ENCODE measurements at places on chromosomes 12 and 14.

- DNase-seq = no peak
Observed at GRCh38 chr14:75720116-75720515, 59.1 kb downstream of the TTLL5 start.

DNA sequence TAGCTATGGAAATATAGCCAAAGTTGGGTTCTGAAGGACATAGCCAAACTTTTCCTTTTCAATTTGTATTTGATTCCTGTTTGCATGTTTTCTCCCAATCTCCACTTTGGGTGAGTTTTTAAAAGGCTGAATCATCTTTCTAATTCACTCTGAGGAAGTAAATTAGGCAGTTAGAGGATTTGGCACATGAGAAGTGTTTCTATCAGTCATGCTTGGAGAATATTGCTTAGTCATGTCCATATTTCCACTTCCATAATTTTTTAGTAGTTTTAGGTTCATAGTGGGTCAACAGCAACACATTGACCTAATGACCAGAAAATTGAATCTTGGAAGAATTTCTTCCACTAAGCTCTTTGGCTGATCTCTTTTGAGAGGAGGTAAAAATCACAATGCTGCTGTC, 21.8 kb downstream of the IRAK3 start:
- no peak for DNase-seq

DNA sequence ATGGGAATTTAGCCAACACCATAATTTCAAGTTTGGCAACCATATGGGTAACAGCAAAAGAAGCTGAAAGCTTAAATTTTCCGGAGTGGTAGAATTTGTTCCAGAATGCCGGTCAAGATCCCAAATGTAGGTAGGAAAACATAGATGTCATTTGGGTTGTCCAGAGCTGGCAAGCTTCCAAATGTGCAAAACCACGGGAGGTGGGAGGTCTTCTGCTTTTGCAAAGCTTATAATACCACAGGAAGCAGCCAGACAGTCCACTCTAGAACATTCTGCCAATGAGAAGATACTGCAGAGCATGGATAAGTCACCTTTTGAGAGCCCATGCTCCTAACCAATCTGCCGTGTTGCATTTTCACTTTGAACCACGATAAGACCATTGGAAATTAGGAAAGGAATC, 26.4 kb upstream of the BATF start:
- no peak for DNase-seq

DNA sequence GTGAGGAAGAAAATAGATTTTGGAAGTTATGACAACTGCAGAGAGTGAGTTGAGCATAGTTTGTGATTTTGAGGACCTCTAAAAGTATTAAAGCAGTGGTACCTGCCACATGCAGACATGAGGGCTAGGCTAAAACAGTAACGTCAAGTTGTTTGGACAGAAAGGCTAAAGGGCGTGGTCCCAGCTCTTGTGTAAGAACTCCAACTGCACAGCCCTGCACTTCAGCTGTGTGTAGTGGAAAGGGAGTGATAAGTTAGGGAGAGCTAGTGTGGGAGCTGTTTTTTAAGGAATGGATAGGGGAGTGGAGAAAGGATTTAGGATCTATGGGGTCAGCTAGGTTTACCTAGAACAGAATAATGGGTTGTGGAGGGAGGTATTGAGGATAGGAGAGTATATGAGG, 39.5 kb downstream of the TESPA1 start:
- no peak for DNase-seq

DNA sequence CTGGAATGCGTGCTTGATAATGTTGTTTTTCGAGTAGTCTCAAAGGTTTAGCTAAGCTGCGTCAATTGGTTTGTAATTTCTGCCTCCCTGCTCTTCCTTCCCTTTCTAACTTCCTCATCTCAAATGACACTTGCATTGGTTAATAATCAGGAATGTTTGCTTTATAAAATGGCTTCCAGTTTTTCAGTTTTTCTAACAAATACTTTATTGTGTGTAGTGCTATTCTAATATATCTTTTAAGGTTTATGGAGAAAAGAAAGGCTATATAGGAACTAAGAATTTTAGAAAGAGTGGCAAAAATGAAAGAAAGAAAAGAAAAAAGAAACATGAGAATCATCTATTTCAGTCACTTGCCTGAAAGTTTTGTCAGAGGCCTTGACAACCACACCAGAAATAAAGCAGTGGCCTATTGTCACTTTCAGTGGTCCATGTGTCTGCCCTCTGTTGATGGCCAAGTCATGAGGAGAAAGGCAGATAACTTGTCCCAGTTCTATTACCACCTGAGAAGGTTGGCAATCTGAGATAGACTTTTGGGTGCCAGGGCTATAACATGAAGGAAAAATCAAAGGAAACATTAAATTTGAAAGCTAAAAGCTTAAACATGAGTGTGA, 221.9 kb upstream of the KITLG start:
- no peak for DNase-seq

DNA sequence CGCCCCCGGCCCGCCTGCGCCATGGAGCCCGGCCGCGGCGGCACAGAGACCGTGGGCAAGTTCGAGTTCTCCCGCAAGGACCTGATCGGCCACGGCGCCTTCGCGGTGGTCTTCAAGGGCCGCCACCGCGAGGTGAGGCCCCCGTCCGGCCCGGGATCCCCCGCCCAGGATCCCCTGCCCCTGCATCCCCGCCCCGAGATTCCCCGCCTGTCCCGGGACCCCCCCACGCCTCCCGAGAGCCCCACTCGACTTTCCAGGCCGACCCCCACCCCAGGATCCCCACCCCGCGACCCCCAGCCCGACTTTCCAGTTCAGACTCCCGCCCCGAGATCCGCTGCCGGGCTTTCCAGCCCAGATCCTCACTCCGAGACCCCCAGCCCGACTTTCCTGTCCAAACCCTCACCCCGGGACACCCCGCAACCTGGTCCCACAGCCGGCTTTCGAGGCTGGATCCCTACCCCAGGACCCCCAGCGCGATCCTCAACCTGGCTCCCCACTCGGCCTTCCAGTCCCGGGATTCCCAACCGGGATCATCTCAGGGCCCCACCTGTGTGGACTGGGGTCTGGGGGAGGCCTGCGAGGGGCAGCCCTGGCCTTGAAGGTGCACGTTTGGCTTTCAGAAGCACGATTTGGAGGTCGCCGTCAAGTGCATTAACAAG, 688 bp downstream of the ULK1 start:
- DNase-seq = peak; percentile 39

GRCh38 chr14:58488550-58488949, 61.0 kb downstream of the KIAA0586 start:
- no peak for DNase-seq

DNA sequence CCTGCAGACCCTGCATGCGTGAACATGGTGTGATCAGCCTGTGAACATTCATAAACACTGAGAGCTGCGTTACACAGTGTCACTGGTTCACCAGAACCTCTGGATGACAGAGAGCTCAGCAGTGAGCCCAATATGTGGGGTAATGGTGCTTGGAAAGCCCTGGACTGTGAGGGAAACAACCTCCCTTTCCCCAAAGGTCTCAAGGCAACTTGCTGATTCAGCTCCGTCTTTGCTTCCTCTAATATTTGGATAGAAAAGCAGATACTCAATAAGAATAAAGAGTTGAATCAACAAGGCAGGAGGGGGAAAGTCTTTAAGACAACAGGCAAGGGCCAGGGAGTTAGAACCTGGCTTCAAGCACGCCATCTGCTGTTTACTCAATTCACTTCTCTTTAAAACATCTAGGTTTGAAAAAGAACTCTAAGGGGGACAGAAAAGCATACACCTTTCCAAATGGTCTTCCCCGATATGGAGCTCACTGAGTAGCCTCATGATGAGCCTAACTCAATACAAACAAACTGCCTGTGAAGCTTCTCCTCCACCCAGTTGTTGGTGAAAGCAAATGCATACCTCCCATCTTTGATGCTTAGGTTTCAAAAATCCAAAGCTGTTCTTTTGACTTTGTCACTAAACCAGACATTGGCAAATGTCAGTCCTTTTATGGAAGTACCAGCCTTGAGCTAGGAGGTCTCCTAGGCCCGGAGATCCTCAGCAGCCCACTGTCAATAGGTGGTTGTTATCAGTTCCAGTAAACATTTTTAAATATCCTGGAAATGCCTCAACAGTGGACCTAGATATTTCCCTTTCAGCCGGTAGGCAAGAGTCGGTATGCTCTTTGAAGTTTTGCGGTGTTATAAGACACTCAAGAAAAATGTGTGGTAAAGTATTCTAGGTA, 76.1 kb downstream of the SAMD4A start:
- no peak for DNase-seq

GRCh38 chr14:92922883-92923743, at the start of gene CHGA:
CHGA (plus strand) TSS chr14:92923150; CDS start chr14:92923360, 210 bp downstream.
- DNase-seq = peak; percentile 59
